Stimulated activated CD4-positive, alpha-beta T cell treated with anti-CD3 and anti-CD28 coated beads, Interleukin-4, amount 100 ng/mL, for 48 hours (primary cell): ENCODE measurements at places on chromosomes 1 and 21.

- no peak for DNase-seq
Observed at GRCh38 chr1:26910343-26911160, 3.2 kb downstream of the NR0B2 start.

DNA sequence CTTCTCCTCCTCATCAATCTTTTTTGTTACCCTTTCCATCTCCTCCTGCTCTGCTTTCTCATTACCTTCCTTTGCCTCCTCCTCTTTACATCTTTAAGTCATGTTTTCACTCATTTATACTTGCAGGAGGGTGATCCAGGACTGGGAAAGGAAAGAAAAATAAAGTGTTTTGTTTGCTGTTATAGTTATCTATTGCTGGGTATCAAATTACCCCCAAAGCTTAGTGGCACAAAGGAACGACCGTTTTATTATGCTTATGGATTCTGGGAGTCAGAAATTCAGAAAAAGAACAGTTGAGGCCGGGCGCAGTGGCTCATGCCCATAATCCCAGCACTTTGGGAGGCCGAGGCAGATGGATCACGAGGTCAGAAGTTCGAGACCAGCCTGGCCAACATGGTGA is 12.5 kb upstream of the AGO4 start:
- no peak for DNase-seq

- DNase-seq, result no peak
Observed at GRCh38 chr1:231632119-231632518, 5.5 kb downstream of the DISC1 start.

GRCh38 chr1:228315945-228316588 is 90.6 kb downstream of the TRIM11 start:
- no peak for DNase-seq

DNA sequence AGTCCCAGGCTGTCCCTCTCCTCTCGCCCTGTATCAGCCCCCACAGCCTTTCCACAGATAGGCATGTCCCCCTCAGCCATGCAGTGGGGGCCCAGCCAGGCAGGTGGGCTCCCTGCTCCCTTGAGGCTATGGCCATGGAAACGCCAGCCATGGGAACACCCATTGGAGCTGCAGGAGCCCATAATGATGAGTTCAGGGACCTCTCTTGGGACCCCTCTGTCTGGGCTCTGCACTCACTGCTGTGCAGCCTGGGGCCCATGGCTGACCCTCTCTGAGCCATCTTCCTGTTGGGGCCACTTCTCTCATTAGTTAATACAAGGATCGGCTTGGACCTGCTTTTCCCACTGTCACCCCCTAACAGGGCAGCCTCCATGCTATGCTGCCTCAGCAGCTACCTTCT is 33.2 kb downstream of the WNT3A start:
- no peak for DNase-seq

DNA sequence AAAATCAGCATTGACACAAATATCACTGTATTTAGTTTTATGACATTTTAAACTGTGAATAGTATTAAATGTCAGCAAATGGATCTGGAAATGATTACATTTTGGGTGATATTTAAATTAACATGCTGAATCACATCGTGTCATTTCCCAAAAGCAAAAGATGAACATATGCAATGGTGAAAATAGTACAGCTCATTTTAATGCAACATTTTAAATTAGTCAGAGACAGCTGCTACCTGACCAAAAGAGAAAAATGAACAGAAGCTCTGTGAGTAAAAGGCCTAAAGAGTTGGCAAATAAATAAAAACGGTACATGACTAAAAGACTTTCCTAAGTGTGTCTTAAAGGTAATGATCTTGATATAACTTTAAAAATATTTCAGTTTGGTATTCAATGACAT is 86.0 kb upstream of the GNG4 start:
- DNase-seq, result no peak
